ENCODE measurements at places on chromosomes 13 and 19.

DNA sequence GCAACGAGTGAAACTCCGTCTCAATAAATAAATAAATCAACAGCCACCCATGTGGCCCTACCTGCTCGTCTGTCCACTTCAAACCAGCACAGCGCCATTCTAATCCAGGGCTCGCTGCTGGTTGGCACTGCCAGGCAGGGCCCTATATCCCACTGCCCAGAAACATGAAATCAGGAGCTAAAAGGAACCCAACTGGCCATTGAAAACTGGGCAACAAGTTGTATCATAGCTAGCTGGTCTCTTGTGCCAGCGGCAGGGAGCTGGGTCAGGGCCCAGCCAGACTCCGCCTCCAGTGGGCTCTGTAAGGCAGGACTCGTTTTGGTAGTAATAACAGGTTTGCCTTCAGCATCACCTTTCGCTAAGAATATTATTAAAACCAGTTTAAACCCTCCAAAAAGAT, 39.3 kb downstream of the GGACT start:
- DNase-seq = no peak

GRCh38 chr19:41421314-41421713, 5.9 kb downstream of the B3GNT8 start:
- no peak for DNase-seq

DNA sequence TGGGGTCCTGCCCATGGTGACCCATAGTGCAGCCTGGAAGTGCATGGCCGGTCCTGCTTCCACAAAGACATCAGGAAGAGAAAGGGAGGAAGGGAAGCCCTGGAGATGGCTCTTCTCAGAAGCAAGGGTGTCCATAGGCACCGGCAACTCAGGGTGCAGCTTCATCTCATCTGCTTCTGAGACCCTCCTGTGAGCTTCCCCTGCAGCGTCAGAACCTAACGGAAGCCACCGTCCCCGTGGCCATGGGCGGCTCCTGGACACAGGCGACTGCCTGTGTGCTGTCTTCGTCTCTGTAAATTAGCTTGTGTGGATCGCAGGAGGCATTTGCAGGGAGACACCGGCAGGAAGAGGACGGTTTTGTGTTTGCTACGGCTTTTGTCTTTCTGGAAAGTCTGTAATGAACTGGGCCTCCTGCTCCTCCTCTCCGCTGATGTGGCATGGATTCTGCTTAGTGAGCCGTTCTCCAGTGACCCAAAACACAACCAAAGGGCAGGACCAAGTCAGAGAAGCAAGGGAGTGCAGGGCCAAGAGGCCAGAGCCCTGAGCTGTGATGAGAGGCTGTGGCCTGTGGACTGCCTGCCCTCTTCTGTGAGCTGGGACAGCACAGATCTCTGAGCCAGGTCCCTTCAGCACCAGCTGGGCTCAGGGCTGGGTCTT, 2.5 kb downstream of the ATP4B start:
- no peak for DNase-seq

DNA sequence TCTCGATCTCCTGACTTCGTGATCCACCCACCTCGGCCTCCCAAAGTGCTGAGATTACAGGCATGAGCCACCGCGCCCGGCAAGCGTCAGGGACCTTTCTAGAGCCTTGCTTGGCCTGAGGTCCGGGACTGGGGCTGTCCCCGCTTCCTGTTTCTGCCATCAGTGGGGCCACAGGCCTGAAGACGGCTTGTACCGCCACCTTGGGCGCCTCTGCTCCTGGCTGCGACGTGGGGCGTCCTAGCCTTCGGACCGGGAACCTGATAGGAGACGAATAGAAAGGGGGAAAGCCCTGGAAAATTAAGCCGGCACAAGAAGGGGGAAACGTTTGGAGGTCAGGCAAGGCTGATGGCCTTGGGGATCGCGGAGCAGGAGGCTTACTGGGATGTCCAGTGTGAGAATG, 35.1 kb downstream of the RNF6 start:
- DNase-seq = no peak

DNA sequence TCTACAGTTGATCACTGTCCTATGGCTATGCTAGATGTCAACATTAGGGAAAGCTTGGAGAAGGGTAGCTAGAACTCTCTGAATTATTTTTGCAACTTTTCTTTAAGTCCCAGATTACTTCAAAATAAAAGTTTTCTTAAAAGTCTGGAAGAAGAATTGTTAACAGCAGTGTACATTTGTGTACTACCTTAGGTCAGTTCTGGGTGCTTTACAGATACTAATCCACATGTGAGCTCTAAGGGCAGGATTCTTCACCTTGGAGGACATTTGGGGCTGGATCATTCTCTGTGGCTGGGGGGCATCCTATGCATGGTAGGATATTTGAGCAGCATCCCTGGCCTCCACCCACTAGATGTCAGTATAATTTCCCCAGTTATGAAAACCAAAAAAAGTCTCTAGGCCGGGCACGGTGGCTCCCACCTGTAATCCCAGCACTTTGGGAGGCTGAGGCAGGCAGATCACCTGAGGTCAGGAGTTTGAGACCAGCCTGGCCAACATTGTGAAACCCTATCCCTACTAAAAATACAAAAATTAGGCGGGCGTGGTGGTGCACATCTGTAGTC, 2.8 kb downstream of the BRME1 start:
- no peak for DNase-seq

DNA sequence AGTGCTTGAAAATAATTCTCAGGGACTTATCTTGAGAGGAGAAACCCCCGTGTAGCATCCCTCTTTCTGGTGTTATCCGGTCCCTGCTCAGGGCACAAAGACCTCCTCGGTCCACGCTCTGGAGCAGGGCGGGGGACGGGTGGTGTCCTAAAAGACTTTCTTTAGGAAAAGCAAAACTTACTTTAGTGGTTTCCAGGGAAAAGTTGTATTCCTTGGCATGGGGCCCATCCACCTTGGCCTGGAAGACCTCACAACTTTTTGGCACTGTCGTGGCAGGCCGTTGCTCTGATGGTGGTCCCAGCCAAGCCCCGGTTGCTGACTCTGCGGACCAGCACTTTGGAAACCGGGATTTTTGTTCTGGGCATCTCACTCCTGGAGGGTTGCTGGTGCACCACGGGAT, 2.7 kb downstream of the AMER2 start:
- no peak for DNase-seq

GRCh38 chr19:5268801-5269200, 71.8 kb downstream of the PTPRS start:
- DNase-seq = no peak

DNA sequence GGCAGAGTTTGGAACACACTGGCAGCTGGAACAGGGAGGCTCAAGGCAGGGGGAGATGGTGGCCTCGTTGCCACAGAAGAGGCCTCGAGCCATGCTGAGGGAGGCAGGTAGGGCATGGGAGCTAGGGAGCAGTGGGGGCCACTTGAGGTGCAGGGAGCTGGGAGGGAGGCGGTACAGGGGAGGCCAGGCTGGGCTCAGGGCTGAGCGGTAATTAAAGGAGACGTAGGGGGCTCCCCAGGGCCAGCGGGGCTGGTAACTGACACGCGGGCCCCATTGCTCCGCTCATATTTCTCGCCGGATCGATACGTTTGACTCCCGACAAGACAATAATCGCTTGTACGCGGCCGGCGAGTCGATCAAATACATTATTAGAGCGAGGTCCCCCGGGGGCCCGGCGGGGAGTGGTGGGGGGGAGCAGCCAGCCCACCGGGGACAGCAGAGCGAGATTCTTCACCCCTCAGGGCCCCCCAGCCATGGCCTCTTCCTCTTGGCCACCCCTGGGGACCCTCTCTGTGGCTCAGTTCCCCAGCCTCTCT, 2.4 kb upstream of the POU2F2 start:
- no peak for DNase-seq

GRCh38 chr19:14300303-14300702, 80.9 kb upstream of the ADGRE5 start:
- DNase-seq = no peak

DNA sequence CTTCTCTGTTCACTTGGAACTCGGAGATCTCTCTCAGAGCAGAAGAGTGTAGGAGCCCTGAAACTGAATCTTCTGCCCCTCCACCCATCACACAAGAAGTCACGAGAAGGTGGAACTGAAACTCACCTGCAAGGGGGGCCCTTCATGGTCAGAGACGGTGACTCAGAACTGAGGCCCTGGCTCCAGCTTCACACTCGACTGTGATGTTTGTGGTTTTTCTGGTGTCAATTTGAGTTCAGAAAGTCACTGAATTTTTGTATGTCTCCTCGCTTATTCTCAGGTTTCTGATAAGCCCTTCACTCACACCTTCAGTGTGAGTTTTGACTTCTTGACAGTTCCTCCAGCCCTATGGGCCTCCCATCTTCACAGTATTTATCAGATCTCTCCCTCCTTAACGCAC, 23.1 kb downstream of the SIGLEC5 start:
- DNase-seq = no peak

- no peak for DNase-seq
Measured at GRCh38 chr19:52592301-52592700, 22.2 kb downstream of the ZNF701 start.

- DNase-seq = no peak
Measured at GRCh38 chr13:50320271-50320862, 305.1 kb downstream of the KCNRG start.

- no peak for DNase-seq
Measured at GRCh38 chr13:112970552-112971287, 1.7 kb downstream of the MCF2L start.

- no peak for DNase-seq
Measured at GRCh38 chr13:63843766-63844699, 2428.4 kb upstream of the PCDH20 start.

- no peak for DNase-seq
Measured at GRCh38 chr19:38629568-38629967, 10.6 kb downstream of the EIF3K start.

GRCh38 chr19:3319643-3320353, 46.6 kb upstream of the NFIC start:
- DNase-seq = no peak

DNA sequence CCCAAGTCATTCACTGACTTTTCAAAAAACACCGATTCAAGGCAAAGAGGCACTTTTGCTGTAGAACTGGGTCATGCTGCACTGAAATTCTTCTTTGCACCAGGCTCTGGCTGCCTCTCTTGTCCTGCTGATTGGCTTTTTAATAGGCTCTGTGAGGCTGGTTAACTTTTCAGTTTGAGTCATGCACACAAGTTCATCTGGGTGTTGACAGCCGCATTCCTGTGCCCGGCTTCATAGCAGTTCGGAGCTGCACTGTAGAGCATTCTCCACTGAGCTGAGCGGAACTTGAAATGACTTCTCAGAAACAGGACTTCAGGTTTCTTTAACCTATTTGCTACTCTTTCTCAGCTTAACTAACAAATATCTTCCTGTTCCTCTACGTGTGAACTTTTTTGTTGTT, 978.3 kb downstream of the UQCRFS1 start:
- DNase-seq = no peak

DNA sequence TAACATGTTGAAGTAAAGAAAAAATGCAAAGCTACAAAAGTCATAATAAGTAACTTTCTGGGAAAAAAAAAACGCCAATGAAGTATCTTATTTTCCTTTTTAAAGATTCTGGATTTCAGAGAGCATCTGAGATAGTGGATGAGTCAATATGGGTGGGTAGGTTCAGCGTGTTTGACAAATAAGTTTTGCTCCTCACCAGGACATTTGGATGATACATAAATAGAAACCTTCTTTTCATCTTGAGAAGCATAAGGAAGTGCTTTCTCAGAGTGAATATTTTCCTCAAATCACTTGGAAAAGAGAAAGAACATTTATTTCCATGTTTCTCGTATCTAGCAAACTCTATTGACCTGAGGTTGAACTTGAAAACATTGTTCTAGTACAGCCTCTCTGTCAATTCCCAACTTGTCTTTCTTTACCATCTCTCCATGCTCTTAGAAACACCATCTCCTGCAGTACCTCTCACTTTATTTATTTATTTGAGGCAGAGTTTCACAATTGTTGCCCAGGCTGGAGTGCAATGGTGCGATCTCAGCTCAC, 463.2 kb downstream of the KLF5 start:
- DNase-seq = no peak

- DNase-seq = no peak
Measured at GRCh38 chr19:8806661-8807060, 25.4 kb downstream of the ZNF558 start.

DNA sequence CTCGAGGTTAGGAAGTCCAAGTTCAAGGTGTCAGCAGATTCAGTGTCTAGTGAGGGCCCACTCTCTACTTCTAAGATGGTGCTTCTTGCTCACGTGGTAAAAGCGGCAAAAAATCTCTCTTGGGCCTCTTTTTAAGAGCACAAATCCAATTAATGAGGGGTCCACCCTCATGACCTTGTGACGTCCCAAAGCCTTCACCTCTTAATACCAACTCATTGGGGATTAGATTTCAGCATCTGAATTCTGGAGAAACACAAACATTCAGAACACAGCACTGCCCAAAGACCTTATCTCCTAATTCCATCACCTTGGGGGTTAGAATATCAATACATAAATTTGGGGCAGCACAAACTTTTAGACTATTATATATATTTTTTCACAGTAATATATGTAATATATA, 146.4 kb upstream of the GPC6 start:
- DNase-seq = no peak

DNA sequence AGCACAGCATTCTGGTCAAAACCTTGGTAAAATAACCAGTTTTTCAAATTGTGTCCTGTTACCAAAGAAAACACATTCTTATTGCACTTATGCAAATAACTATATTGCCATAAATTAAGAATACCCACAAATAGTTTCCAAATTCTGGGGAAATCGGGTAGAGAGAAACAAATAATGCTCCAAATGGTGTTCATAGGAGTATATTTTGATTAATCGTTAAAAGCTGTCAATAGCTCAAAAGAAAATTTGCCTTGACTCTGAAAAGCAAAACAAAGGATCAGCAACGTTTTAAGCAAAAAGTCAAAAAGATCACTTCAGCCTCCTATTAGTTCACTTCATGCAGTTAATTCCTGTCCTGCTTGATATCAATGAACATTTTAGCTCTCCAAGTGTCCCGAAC, 22.2 kb upstream of the CEACAM21 start:
- DNase-seq = no peak

DNA sequence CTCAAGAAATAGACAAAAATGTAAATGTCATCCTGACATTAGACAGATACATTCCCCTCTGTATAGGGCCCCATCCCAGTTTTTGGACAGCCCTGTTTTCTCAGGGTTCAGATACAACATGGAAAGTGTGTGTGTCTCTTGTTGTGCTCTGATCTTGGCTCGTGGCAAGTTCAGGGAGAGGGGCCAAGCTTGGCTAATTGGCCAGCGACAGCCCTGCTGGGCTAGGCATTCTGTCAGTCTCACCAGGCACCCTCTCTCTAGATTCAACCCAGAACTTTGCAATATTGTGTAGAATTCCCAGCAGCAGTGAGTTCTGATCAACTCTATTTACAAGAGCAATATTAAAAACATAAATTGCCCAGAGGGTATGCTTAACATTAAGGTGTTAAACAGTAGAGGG, 30.1 kb downstream of the MTUS2 start:
- DNase-seq = no peak
